ENCODE measurements at places on chromosomes 7 and 10.

GRCh38 chr7:151109094-151110048 lies 23.1 kb downstream of the AGAP3 start:
- no peak for DNase-seq

- DNase-seq, result no peak
Measured at GRCh38 chr10:124222318-124222987, 129.1 kb upstream of the CHST15 start.

DNA sequence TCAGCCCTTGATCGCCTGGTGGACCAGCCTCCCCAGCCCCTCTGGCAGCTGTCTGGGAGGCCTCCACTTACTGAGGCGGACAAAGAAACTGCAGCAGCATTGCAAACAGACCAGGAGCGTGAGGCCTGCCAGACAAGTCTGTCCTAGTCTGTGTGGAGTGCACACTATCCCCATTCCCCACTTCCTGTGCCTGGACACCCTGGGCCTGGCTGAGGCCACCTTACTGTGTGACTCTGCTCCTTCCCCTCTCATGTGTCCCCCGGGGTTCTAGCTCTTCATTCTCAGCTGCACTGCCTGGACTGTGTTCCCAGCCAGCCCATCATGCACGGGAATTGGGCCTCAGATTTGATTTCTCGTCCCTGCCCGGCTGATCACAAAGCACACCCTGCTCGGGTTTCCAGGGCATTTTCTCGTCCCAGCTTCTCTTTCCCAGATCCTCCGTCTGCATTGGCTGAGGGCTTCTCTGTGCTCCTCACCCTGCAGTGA lies 16.7 kb upstream of the C10orf90 start:
- no peak for DNase-seq

DNA sequence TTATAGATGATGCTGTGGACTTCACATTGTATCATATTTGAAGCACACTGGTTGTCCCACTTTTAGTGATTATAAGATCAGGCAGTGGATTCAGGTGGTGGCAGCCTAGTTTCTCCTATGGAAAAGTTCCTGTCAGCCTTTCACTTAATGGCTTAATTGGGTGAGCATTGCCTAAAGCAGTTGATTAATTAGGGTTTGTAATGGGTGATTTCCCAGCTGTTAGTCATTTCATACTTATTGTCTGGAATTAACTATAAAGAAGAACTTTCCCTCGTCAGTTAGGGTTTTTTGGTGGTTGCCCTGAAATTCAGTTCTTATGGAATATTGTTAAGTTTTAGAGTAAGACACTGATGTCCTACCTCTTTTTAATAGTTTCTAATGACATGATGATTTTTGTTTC lies 78.8 kb downstream of the SLC25A40 start:
- DNase-seq, result no peak

DNA sequence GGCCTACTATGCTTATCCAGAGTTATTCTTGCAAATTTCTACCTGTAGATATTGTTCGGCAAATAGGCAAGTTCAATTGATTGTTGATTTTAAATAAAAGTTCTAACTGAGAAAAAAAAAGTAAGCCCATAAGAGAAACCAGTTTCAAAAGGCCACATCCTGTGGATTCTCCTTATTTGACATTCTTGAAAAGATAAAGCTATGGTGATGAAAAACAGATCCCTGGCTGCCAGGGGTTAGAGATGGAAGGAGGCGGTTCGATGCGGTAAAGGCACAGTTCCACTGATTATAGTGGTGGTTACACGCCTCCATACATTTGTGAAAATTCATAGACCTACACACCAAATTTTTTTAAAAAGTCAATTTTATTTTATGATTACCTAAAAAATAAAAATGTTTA lies 347.8 kb downstream of the KCNMA1 start:
- DNase-seq, result no peak

All from stimulated activated CD4-positive, alpha-beta T cell treated with anti-CD3 and anti-CD28 coated beads, Interleukin-2, amount 100 ng/mL, for 24 hours (primary cell).